CD4-positive, alpha-beta T cell (primary cell): ENCODE measurements at places on chromosomes 1 and 21. TPM values are rescaled to one million over a fixed set of nuclear protein-coding genes. Genes with fewer than 3 reads are reported as not detected.

SH3D21 gene
- total RNA-seq = 1.9 TPM

- H3K4me3 ChIP-seq = no peak overlapping the region
- no peaks in the 10 kb centered on the region for H3K36me3 ChIP-seq
- DNase-seq = no peak
- H3K27ac ChIP-seq = no peak overlapping the region
Measured at GRCh38 chr1:176338877-176339276, 124.1 kb upstream of the PAPPA2 start.

- no peaks in the 10 kb centered on the region for H3K4me1 ChIP-seq
- H3K27me3 ChIP-seq = no peaks in the 10 kb centered on the region
- no peak for DNase-seq
- no peaks in the 10 kb centered on the region for H3K36me3 ChIP-seq
- no peak overlapping the region for H3K4me3 ChIP-seq
Measured at GRCh38 chr1:87051965-87052364, 137.5 kb downstream of the HS2ST1 start.

SLC35F3 gene
- total RNA-seq = 0.08 TPM

RXRG gene
- total RNA-seq = not detected

ETV3L gene
- total RNA-seq = not detected

DNA sequence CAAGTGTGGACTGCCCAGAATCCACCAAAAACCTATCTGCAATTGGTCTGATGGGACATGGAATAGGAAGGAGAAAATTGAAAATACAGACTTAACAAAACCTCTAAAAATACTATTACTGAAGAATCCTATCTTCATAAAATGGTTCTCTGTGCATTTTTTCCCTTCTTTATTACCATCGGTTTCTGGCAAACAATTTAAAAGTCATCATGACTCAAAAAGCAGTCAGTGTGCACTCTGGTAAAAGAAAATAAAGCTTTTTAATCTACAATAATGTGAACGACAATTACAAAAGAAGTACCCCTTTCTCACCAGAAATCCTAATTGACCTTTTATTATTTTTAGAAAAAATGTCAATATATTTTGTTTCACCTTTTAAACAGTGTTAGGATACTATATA, 186.3 kb downstream of the TPR start:
- DNase-seq = no peak
- no peaks in the 10 kb centered on the region for H3K27me3 ChIP-seq
- H3K4me3 ChIP-seq = no peak overlapping the region
- no peaks in the 10 kb centered on the region for H3K36me3 ChIP-seq
- no peak overlapping the region for H3K27ac ChIP-seq
- no peaks in the 10 kb centered on the region for H3K4me1 ChIP-seq

GRCh38 chr1:244080343-244080929, 29.4 kb downstream of the ZBTB18 start:
- H3K36me3 ChIP-seq = no peaks in the 10 kb centered on the region
- DNase-seq = no peak
- H3K27ac ChIP-seq = no peak overlapping the region

AKIRIN1 gene
- 108 TPM for total RNA-seq

CYP4B1 gene
- total RNA-seq = not detected

MNDA gene
- total RNA-seq = 1.1 TPM

- H3K4me1 ChIP-seq = no peaks in the 10 kb centered on the region
- no peaks in the 10 kb centered on the region for H3K36me3 ChIP-seq
Measured at GRCh38 chr1:186534401-186534800, 73.5 kb upstream of the PDC start.

TEKT2 gene
- 0.22 TPM for total RNA-seq

- no peak overlapping the region for H3K4me3 ChIP-seq
- H3K27me3 ChIP-seq = peaks cover 16% of the 10 kb centered on the region
- no peaks in the 10 kb centered on the region for H3K4me1 ChIP-seq
Measured at GRCh38 chr1:203251466-203251865, 22.0 kb upstream of the CHIT1 start.

MTHFR gene
- total RNA-seq = 30.8 TPM
